CD4-positive, alpha-beta T cell treated with Interferon gamma for 1 hour (primary cell): ENCODE measurements at places on chromosomes 7 and 10.

DNA sequence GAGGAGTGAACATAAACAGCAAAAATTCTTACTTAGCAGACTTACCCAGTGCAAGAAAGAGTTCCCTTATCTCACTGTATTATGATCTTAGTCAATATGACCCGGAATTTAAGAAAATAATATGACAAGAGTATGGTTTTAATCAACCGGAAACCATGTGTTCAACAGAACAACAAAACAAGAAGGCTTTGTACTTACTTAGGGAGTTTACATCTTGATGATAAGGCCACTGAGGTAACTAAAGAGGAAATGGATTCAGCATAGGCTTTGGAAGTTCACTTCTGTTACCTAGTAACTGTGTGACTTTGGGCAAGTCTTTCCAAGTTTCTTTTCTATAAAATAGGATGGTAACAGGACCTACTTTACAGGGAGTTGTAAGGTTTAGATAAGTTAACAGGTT, 7.4 kb upstream of the FAS start:
- DNase-seq, result no peak

DNA sequence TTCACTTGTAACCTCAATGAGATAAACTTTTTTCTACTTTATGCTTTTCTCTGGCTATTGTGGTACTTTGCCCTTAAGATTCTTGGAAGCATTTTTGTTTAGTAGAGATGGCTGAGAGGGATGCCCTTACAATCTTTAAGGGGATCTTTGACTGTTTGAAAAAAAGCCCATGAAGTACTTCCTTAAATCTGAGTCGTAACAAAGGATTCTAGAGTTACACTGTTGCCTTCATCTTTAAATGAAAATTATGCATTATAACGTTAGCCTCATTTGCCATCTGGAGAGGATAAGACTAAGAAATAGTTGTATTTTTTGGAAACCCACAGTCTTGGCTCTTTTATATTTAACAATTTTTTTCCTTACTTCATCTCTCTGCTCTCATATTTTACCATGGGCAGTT, 37.8 kb upstream of the FZD1 start:
- DNase-seq, result no peak

- no peak for DNase-seq
These were observed 121.6 kb upstream of the ZNF92 start for GRCh38 chr7:65251851-65252620.

DNA sequence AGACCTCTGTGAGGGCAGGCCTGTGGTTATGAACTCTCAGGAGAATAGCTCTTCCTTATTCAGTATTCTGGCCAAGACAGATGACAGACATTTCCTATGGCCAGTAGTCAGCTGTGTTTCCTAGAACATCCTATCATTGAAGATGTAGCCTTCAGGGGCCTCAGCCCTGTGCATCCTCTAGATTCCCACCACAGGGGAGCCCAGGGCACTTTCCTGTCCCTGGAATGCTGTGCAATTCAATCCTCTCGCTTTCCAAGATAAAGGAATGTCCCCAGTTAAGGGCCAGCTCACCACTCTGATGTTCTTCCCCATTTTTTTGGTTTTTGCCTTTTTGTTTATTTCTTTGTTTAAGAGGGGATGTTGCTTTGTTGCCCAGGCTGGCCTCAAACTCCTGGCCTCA, 578.8 kb upstream of the C7orf33 start:
- no peak for DNase-seq

DNA sequence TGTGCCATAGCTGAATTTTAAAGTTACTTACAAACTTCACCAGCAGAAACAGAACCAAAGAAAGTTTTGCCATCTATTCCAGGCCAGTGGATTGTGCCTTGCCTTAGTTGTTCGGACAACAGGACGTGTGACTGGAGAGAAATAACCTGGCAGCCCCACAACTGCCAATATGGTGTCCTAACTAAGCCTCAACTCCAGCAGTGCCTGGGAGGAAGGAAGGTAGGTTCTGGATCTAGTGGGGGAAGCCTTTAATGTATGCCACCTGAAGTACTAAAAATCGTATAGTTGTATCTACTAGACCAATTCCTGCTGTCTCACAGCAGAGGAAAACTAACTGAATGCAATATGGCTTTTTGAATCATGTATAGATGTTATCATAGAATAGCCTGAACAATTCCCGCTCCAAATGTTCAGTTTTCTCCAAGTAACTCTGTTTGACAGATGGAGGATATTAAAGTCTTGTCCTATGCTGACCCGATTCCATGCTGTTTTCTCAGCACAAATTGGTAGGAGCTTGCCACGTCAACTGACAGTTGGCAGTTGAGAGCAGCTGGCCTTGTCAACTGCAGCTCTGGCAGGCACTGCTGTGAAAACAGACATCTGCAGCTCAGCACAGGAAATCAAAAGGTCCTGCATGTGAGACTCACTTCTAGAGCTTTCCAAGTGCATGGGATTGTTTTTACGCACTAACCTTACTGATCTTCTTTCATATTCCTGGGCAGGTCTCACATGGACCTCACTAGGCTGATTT, 84.5 kb upstream of the WNT16 start:
- DNase-seq, result no peak

GRCh38 chr10:103657061-103657591, 163.6 kb downstream of the NEURL1 start:
- no peak for DNase-seq

DNA sequence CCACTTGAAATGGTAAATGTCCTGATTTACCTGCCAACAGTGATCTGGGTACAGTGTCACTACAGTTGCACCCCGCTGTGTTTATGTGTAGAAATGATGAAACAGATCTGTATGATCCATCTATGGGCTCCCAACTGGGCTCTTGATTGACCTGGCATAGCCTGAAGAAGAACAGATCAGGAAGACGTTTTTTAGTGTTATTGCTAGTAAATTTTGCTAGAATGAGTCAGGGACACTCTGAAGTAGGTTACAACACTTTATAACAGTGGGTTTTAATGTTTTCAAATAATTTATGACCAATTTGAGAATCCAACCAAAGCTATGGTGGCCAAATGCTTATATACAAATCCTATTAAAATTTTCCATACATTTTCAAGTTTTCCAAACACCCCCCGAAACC, 110.3 kb downstream of the DKK1 start:
- DNase-seq, result no peak

DNA sequence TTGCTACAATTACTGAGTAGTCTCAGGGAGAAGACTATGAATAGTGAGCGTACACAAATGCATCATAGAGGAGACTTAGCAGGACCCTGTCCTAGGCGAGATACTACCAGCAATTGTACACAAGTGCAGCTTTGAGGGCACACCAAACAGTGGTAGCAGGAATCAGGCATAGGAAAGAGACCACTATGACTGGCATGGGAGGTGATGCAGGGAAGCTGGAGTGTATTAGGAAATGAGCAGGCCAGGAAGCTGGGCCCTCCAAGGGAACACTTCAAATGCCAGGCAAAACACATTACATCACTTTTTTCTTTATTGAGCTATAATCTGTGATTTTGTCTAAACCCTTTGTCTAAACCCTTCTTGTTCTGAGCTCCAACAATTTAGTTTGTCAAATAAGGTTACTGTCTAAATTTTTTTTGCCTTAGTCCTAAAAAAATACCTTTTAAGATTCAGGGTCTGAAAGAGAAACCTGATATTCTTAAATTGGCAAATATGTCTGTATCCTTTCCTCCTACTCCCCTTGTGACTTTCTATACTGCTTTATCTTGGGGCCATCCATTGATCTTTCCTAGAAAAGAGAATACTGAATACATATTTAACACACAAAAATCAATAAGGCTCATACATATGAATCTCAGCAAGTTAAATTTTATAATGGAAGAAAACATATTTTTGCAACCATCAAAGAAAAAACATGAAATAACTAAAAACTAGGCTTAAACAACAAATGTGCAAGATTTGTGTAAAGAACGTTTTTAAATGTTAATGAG, 193.8 kb upstream of the PHYHIPL start:
- DNase-seq, result no peak

DNA sequence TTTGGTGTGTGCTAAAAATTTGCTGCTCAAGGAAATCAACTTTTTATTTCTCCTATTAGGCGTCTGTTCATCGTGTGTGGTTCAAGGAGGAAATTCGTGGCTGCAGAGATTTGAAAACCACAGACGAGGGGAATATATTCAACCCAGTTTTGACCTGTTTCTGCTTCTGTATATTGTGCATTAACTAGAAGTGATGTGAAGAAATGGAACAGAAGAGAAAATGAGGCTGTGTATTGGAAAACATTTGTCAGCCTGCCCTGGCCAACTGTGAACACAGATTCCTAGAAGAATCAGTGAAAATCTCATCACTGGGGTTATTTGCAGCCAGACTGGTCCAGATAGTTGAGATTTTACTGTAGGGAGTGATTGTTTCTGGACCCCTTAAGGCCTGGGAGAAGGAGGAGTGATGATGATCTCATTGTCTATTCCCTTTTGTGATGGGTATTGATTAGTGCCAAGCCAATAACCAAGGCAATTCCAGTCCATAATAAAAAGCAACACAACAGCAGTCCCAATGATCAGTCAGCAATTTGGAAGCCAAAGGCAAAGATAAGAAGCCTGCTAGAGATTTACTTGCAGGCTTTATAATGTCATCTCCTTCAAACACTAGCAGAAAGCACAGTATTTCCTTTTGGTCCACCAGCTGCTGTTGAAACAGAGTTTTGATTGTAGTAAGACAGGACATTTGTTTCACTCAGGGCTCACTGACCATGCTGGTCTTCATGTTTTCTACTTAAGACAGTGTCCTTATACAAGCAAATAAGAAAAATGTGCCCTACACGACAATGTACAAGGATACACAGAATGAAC, 339.4 kb downstream of the PRPF18 start:
- no peak for DNase-seq

- DNase-seq, result no peak
These were observed 794 bp downstream of the PCGF6 start for GRCh38 chr10:103350175-103350516.

DNA sequence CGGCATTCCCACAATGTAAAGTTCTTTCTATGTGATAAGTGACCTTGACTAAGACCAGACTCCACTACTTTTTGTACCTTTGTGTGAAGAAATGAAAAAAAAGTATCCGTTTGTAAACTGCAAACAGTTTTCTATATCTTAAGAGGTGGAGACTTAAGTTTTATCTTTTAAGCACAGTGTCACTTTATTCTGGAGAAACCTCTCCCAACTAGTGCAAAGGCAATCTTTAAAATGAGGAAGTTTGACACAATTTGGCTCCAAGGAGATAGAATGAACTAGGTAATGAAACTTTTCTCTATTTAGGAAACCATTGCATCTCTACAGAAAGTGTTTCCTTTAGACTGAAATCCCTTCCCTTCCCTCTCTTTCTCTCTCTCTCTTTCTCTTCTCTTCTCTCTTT, 122.9 kb downstream of the SAMD9 start:
- DNase-seq, result no peak

DNA sequence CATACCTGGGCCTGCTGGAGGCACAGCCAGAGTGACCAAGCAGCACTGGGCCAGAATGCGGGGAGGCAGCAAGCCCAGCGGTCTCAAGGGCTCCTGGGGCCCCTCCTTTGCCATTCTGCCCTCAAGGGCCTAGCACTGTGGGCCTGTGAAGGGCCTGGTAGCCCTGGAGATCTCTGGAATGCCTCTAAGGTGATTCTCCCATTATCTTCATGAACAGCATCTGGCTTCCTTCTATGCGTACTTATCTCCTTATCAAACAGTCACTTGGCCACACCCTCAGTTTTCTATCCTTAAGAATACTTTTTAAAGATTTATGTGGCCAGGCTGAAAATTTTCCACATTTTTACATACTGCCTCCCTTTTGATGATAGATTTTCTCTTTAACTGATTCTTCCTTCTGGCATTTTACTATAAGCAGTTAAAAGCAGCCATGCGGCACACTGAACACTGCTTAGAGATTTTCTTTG, 67.5 kb upstream of the CCNY start:
- DNase-seq, result no peak

DNA sequence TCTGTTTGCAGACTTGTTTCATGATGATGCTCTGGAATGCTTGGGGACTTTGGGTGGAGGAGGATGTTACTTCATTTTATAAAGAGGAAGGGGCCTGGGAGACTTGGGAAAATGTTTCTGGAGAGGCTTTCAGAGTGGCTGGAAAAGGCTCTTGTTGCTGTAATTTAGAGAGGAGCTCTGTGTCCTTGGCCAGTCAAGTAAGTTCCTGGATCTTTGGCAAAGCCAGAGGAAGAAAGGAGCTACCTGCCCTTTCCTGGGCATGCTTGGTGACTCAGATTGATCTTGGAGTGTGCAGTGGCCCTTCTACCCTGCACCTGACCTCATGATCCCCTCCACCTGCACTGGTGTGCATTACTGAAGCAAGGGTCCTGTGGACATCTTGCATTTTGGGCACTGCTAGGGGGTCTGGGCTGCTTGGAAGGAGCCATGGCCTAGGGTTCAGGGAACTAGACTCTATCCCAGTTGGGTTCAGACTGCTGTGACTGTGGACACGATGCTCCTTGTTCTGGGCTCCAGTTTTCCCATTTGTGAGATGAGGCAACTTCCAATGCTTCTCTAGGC, 56.1 kb downstream of the ADCYAP1R1 start:
- no peak for DNase-seq

DNA sequence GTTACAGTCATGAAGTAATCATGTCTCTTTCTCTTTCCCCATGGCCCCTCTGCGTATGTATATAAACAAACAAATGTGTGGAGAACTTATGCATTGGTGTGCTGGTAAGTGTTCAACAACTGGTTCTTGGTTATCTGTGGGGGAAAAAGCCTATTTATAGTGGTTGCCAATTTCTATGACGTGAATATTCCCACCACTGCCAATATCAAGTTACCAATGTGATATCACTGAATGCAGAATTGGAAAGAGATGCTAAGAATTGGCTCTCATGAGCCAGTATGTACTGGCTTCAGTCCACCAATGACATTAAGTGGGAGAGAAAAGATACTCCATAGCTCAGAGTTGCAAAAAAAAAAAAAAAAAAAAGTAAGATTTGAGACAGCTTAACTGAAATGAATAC, 399.7 kb downstream of the REEP3 start:
- no peak for DNase-seq

DNA sequence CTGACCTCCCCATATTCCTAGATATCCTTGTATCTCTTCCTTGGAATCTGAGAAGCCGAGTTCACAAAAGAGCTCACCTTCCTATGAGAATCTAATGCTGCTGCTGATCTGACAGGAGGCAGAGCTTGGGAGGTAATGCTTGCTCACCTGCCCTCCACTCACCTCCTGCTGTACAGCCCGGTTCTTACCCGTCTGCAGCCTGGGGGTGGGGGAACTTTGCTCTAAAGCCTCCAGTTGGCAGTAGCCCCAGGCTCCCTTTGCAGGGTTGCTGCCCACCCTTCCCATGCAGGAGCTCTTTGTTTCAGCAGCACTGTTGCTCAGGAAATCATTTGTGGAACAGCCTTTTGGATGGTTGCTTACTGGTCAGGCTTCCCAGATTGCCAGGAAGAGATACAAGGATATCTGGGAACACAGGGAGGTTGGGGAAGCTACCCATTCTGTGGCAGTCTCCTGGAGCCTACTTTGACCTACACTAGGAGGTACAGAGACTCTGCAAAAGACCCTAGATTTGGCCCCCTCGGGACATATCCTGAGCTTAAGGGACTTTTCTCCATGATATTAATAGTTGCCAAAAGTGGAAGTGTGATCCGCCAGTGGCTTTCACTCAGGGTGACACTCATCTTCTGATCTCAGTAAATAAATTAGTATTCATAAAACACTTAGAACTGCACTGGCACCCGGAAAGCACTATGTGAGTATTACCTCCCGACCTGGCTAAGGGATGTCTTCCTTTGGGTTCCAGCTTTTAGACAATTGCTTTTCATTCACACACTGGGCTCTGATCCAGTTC, 363.7 kb upstream of the PODXL start:
- DNase-seq, result no peak
